ENCODE measurements at places on chromosomes 12 and 14. TPM values are rescaled to one million over a fixed set of nuclear protein-coding genes. Genes with fewer than 3 reads are reported as not detected.

MUCL1 gene
- total RNA-seq: not detected

- H3K27ac ChIP-seq: no peak overlapping the region
- H3K36me3 ChIP-seq: no peaks in the 10 kb centered on the region
- H3K4me3 ChIP-seq: peak overlapping the region; percentile 27
- H3K4me1 ChIP-seq: peaks cover 6% of the 10 kb centered on the region
These were observed 996 bp downstream of the SLC41A2 start for GRCh38 chr12:104956870-104957718.

- H3K36me3 ChIP-seq: no peaks in the 10 kb centered on the region
- H3K27ac ChIP-seq: no peak overlapping the region
- DNase-seq: peak; percentile 3
- H3K27me3 ChIP-seq: no peaks in the 10 kb centered on the region
These were observed 233.3 kb upstream of the PPFIA2 start for GRCh38 chr12:81992461-81992860.

GRCh38 chr14:22231018-22231417 lies 358.0 kb downstream of the DAD1 start:
- DNase-seq: no peak
- H3K36me3 ChIP-seq: no peaks in the 10 kb centered on the region
- H3K4me3 ChIP-seq: no peak overlapping the region
- H3K27ac ChIP-seq: no peak overlapping the region

DNA sequence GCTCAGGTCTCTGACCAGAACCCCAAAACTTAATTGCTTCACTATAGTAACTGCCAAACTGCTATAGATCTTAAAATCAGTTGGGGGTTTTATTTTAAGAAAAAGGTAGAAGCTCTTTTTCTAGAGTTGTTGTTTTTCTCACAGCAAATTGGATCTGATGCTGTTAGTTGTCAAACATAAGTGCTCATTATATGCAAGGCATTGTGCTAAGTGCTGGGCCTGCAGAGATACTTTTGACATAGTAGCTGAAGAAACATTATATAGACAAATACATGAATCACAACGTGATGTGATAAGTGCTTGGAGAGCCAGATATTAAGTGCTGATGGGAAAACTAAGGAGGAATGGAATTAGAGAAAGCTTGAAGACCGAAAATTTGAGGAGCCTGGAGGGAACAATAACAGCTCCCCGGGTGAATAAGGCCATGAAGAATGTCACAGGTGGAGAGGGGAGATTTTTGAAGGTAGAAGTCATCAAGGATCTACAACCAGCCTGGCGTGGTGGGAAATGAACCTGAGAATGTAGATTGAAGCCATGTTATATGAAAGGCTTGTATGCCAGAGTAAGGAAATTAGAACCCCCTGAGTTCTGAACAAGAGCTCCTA lies 126.5 kb downstream of the DYRK2 start:
- no peaks in the 10 kb centered on the region for H3K36me3 ChIP-seq
- peaks cover 13% of the 10 kb centered on the region for H3K4me1 ChIP-seq
- no peaks in the 10 kb centered on the region for H3K27me3 ChIP-seq
- DNase-seq: no peak

DNA sequence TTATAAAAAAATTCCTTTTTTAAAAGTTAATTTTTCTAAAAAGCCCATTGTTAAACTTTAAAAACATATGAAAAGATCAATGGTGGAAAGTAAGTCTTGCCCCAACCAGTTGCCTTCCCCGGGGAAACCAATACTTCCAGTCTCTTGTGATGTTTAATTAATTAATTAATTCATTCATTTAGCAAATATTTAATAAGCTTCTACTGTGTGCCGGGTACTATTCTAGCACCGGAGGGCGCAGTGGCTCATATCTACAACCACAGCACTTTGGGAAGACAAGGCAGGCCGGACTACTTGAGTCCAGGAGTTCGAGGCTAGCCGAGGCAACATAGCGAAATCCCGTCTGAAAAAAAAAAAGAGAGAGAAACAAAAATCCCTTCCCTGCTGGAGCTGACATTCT lies 87.4 kb downstream of the HECTD4 start:
- H3K27ac ChIP-seq: no peak overlapping the region
- no peaks in the 10 kb centered on the region for H3K27me3 ChIP-seq
- DNase-seq: no peak
- peaks cover 2% of the 10 kb centered on the region for H3K4me1 ChIP-seq
- peaks cover 26% of the 10 kb centered on the region for H3K36me3 ChIP-seq

- no peak for DNase-seq
- H3K27me3 ChIP-seq: no peaks in the 10 kb centered on the region
- no peaks in the 10 kb centered on the region for H3K36me3 ChIP-seq
These were observed 77.0 kb upstream of the SYT1 start for GRCh38 chr12:78787576-78787975.

- H3K4me1 ChIP-seq: no peaks in the 10 kb centered on the region
- no peak overlapping the region for H3K27ac ChIP-seq
- no peaks in the 10 kb centered on the region for H3K36me3 ChIP-seq
- no peak overlapping the region for H3K4me3 ChIP-seq
- DNase-seq: no peak
These were observed 333.6 kb downstream of the TMEM121 start for GRCh38 chr14:105859717-105860614.

AQP2 gene
- not detected for total RNA-seq

- H3K27ac ChIP-seq: no peak overlapping the region
- H3K27me3 ChIP-seq: no peaks in the 10 kb centered on the region
- H3K36me3 ChIP-seq: no peaks in the 10 kb centered on the region
- DNase-seq: peak; percentile 5
- H3K4me3 ChIP-seq: no peak overlapping the region
These were observed 707.9 kb downstream of the AACS start for GRCh38 chr12:125773033-125773640.

DNA sequence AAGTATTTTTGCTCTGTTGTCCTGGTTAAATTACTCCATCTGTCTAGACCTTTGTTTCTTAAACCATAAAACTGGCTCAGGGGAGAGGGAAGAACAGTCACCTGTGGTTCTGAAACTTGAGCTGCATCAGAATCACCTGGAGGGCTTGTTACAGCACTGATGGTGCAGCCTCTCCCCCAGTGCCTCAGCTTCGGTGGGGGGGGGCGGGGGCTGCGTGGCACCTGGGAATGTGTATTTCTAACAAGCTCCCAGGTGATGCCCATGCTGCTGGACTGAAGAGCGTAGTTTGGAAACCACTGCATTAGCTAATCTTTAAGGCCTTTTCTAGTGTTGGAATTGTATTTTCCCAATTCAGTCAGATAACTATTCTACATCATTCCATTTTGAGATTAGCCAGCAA lies 42.7 kb downstream of the GPHB5 start:
- H3K27ac ChIP-seq: no peak overlapping the region
- H3K4me1 ChIP-seq: peaks cover 26% of the 10 kb centered on the region
- no peak overlapping the region for H3K4me3 ChIP-seq
- peaks cover 12% of the 10 kb centered on the region for H3K36me3 ChIP-seq

DNA sequence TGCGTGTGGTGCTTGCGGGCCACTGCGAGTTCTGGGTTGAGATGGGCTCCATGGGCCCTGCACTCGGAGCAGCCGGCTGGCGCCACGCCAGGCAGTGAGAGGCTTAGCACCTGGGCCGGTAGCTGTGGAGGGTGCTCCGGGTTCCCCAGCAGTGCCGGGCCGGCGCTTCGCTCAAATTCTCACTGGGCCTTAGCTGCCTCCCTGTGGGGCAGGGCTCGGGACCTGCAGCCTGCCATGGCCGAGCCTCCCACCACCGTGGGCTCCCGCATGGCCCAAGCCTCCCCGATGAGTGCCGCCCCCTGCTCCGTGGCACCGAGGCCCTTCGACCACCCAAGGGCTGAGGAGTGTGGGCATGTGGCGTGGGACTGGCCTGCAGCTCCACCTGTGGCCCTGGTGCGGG lies 375.7 kb downstream of the NELL2 start:
- H3K36me3 ChIP-seq: no peaks in the 10 kb centered on the region
- H3K4me3 ChIP-seq: no peak overlapping the region
- DNase-seq: no peak
- no peaks in the 10 kb centered on the region for H3K27me3 ChIP-seq

HCAR2 gene
- not detected for total RNA-seq

CLEC12A gene
- 0.13 TPM for total RNA-seq

- no peak overlapping the region for H3K27ac ChIP-seq
- H3K27me3 ChIP-seq: no peaks in the 10 kb centered on the region
- DNase-seq: no peak
- no peaks in the 10 kb centered on the region for H3K4me1 ChIP-seq
These were observed 11.5 kb downstream of the TCL1B start for GRCh38 chr14:95697764-95698163.

SYT1 gene
- 2.5 TPM for total RNA-seq

Measured in muscle of leg (tissue), 16 donors.